ENCODE measurements at places on chromosomes 7 and 10.

- no peak for DNase-seq
- no peaks in the 10 kb centered on the region for H3K27me3 ChIP-seq
- no peaks in the 10 kb centered on the region for H3K4me1 ChIP-seq
- H3K4me3 ChIP-seq: no peak overlapping the region
- H3K36me3 ChIP-seq: no peaks in the 10 kb centered on the region
Observed at GRCh38 chr7:143205560-143206293, 16.1 kb upstream of the TAS2R40 start.

GRCh38 chr10:121628859-121629258 lies 30.6 kb upstream of the FGFR2 start:
- no peaks in the 10 kb centered on the region for H3K36me3 ChIP-seq
- DNase-seq: no peak
- H3K27ac ChIP-seq: no peak overlapping the region
- H3K27me3 ChIP-seq: no peaks in the 10 kb centered on the region

DNA sequence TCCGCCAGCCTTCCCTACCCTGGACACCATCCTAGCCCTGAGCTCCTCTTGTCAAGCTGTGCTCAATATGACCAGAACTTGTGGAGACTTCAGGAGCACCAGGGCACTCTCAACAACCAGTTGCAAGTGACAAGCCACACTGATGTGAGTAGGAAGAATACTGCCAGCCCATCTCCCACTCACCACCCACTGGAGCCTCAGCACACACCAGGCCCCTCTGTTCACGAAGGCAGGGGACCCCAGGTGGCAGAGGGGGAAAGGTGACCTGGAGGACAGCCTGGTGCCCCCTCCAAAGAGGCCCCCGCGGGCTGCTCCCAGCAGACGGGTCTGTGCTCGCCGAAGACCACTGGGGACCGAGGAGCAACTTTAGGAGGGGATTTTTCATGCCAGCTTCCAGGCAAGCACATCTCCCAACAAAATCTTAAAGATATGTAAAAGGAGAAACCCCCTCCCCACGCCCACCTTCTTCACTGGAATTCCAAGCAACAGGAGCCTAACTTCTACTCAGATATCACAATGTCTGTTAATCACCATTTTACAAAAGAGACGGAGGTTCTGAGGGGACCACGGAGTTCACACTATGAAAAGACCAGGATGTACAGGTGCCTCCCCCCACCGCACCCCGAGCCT lies 1.0 kb downstream of the MMD2 start:
- H3K36me3 ChIP-seq: no peaks in the 10 kb centered on the region
- H3K4me1 ChIP-seq: no peaks in the 10 kb centered on the region
- no peak overlapping the region for H3K27ac ChIP-seq

DNA sequence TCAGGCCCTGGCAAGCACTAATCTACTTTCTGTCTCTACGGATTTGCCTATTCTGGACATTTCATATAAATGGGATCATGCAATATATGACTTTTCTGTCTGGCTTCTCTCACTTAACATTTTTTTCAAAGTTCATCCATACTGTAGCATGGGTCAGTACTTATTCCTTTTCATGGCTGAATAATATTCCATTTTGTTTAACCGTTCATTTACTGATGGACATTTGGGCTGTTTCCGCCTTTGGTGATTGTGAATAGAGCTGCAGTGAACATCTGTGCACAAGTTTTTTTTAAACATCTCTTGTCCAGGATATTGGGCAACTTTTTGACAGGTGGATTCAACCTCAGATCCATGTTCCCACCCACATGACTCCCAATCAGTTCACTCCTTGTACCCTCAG lies 31.0 kb downstream of the AIFM2 start:
- no peaks in the 10 kb centered on the region for H3K36me3 ChIP-seq
- no peaks in the 10 kb centered on the region for H3K27me3 ChIP-seq
- H3K4me3 ChIP-seq: no peak overlapping the region

- H3K27ac ChIP-seq: peak overlapping the region; percentile 98
- peak overlapping the region; percentile 35 for H3K4me3 ChIP-seq
- H3K36me3 ChIP-seq: no peaks in the 10 kb centered on the region
- peak; percentile 29 for DNase-seq
Observed at GRCh38 chr7:87152897-87153641, 816 bp downstream of the DMTF1 start.

DNA sequence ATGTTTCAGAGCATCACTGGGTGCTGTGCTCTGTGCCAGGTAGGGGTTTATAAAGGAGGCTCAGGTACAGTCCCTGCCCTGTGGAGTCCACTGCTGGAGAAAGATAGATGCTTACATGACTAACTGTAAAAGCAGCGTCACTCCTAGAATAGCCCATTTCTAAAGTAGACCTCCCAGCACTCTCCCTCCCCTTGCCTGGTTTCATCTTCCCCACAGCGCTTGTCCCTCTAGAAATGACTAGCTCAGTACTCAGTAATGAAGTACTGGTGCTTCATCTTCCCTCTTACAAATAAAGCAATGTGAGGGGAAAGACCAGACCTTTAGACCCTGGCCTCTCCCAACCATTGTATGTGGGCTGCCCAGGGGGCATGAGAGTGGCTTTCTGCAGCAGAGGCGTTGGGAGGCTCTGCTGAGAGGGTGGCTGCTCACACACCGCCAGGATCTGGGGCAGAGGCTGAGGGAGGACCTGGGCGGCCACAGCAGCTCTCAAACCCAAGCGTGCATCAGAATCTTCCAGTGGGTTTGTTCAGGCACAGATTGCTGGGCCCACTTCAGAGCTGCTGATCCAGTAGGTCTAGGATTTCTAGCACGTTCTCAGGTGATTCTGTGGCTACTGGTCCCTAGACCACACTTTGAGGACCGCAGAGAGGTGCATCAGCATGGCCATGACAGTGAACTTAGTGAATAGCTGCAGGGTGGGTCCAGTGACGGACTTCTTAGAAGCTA lies 110.3 kb upstream of the ANLN start:
- no peak overlapping the region for H3K4me3 ChIP-seq
- DNase-seq: no peak
- no peaks in the 10 kb centered on the region for H3K36me3 ChIP-seq
- H3K4me1 ChIP-seq: peaks cover 3% of the 10 kb centered on the region
- H3K27me3 ChIP-seq: no peaks in the 10 kb centered on the region

DNA sequence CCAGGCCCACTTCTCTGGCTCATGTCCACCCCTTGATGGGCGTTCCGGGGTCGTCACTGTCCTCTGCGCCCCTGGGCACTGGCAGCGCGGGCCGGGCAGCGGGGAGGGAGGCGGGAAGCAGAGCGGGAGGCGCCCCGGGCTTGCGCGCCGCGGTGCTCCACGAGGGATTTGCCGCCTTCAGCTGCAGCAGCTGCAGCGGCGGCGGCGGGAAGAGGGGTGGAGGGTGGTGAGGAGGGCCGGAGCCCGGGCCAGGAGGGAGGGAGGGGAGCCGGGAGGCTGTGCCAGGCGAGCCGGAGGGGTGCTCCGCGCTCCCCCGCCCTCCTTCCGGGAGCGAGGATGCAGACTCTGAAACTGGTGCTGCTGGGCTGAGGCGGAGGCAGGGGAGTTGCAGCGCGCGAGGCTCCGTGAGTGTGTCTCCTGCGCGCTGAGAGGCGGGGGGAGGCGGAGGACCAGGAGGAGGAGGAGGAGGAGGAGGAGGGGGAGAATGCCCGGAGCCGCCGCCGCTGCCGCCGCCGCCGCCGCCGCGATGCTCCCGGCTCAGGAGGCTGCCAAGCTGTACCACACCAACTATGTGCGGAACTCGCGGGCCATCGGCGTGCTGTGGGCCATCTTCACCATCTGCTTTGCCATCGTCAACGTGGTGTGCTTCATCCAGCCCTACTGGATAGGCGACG lies at the start of gene LHFPL3:
Gene LHFPL3 (plus strand): TSS at position 308 of the 674 bp plus-strand sequence.
- H3K27ac ChIP-seq: no peak within 1 kb of the TSS
- H3K27me3 ChIP-seq: peaks cover 32% of the 10 kb centered on the region
- H3K4me3 ChIP-seq: peak within 1 kb of the TSS; percentile 14
- DNase-seq: no peak
- no peaks in the 10 kb centered on the region for H3K4me1 ChIP-seq

DNA sequence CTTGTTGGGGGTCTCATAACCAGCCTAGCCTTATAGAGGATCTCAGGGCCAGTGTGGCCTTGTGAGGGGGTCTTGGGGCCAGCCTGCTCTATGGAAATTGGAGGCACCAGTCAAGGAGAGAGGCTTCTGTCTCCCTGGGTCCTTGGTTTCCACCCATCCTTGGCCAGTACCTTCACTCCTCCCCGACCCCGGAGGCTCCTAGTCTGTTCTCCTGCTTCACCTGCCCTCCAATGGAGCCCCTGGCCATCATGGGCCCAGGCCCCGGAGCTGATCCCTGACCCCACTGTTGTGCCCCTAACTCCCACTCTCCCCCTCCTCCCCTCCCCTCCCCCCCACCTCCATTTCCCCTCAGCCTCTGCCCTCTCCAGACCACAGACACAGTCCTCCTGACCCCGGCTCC lies 29.7 kb downstream of the RASGEF1A start:
- no peaks in the 10 kb centered on the region for H3K36me3 ChIP-seq
- H3K27me3 ChIP-seq: no peaks in the 10 kb centered on the region
- H3K27ac ChIP-seq: no peak overlapping the region
- no peaks in the 10 kb centered on the region for H3K4me1 ChIP-seq

- DNase-seq: no peak
- no peak overlapping the region for H3K4me3 ChIP-seq
- H3K27ac ChIP-seq: no peak overlapping the region
- no peaks in the 10 kb centered on the region for H3K36me3 ChIP-seq
- no peaks in the 10 kb centered on the region for H3K4me1 ChIP-seq
Observed at GRCh38 chr10:2839081-2839725, 228.1 kb upstream of the PFKP start.

GRCh38 chr7:90663176-90663575 lies 67.1 kb downstream of the CDK14 start:
- no peak overlapping the region for H3K27ac ChIP-seq
- DNase-seq: no peak
- H3K4me1 ChIP-seq: no peaks in the 10 kb centered on the region
